Upper lobe of left lung (tissue), 6 donors: ENCODE measurements at places on chromosomes 7 and 10. TPM values are rescaled to one million over a fixed set of nuclear protein-coding genes. Genes with fewer than 3 reads are reported as not detected.

GDF2 gene
- not detected for total RNA-seq

SLC26A4 gene
- 0.61 TPM for total RNA-seq

MUC12 gene
- 0.69 TPM for total RNA-seq

RET gene
- total RNA-seq, result 0.98 TPM

OPALIN gene
- total RNA-seq, result not detected

JAKMIP3 gene
- total RNA-seq, result 0.13 TPM

SFXN4 gene
- total RNA-seq, result 47.1 TPM

PLOD3 gene
- total RNA-seq, result 38.2 TPM
